Airway epithelial cell (primary cell): ENCODE measurements at places on chromosomes 6 and 20. TPM values are rescaled to one million over a fixed set of nuclear protein-coding genes. Genes with fewer than 3 reads are reported as not detected.

The SIRPD gene
- total RNA-seq: not detected in 2 replicates

The VNN1 gene
- total RNA-seq: not detected in 2 replicates

The PNLDC1 gene
- 0.14 TPM in 2 replicates for total RNA-seq

The RSPH9 gene
- total RNA-seq: 0.14 and 0.23 TPM in 2 replicates

The OLIG3 gene
- total RNA-seq: not detected in 2 replicates

The CD93 gene
- under 0.01 TPM in 2 replicates for total RNA-seq

The MYCT1 gene
- total RNA-seq: not detected in 2 replicates

The FGD2 gene
- 0.63 and 1.0 TPM in 2 replicates for total RNA-seq

The AKAP7 gene
- 2.1 and 2.8 TPM in 2 replicates for total RNA-seq

The MAS1 gene
- total RNA-seq: not detected in 2 replicates

The LHFPL5 gene
- 0.21 TPM in 1 of 2 replicates, not detected in the other for total RNA-seq

The TRAPPC3L gene
- not detected in 2 replicates for total RNA-seq

The FLRT3 gene
- total RNA-seq: 19.7 and 19.9 TPM in 2 replicates

The IL17A gene
- total RNA-seq: not detected in 2 replicates
